ENCODE measurements at places on chromosomes 6 and 20.

DNA sequence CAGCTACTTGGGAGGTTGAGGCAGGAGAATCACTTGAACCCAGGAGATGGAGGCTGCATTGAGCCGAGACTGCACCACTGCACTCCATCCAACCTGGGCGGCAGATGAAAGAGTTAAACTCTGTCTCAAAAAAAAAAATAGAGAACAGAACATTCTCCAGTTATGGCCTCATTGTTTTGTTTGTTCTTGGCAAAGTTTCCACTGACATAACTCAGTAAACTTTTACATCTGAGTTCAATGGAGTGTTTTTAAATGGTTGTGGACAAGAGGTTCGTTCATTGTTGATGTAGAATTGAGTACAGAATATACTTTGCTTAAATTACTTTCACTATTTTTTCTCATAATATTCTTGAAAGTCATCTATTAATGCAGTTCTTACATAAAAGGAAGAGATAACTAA is 42.2 kb upstream of the IFNGR1 start:
- no peak for DNase-seq

DNA sequence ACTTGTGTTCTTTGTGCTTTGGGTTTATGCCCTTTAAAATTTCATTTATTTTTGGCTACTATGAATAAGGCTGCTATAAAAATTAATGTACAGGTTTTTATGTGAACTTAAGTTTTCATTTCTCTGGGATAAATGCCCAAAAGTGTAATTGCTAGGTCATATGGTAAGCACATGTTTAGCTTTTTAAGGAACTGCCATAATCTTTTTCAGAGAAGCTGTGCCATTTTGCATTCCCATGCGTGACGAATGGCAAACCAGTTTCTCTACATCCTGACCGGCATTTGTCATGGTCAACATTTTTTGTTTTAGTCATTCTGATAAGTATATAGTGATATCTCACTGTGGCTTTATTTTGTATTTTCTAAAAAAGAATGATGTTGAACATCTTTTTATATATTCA is 236.0 kb upstream of the SGK1 start:
- no peak for DNase-seq

DNA sequence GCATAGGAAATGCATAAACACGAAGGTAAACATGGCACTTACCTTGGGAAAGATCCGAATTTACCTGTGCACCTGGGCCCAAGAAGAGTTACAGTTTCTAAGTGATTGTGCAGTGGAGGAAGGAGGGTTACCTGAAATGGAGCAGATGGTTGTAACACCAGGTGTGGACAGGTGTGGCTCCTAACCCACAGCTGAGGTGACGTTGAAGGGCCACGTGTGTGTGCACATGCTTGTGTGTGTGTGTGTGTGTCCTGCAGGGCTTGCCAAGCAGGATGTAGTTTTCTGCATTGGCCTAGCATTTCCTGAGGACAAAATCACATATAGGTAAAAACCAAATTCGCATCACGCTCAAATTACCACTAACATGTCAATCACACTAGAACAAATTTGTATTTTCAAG is 240.8 kb downstream of the ANKRD60 start:
- no peak for DNase-seq

DNA sequence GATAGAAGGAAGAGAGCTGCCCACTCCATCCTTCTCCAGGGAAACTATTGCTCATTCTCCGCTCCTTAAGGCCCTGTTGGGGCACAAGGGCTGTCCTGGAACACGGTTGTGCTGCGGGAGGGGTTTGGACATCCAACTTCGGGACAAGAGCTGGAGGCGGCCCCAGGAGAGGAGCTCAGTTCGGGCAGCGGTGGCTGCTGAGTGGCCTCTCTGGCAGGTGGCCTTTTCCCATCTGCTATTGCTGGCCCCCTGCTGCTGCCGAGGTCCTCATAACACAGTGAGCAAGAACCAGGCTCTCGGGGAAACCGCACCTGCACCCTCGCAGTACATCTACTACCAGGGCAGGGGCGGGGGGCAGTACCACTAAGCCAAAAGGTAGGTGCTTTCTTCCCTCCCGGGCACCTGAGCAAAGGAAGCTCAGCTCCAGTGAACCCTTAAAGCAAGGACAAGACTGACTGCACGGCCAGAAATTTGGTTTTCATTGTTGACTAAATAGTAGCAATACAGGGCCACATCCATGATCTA is 63.7 kb downstream of the PSMG4 start:
- DNase-seq: no peak

GRCh38 chr6:8551993-8552392 is 116.6 kb upstream of the SLC35B3 start:
- DNase-seq: no peak
